ENCODE measurements at places on chromosomes 6 and 20. TPM values are rescaled to one million over a fixed set of nuclear protein-coding genes. Genes with fewer than 3 reads are reported as not detected.

GRCh38 chr6:161076181-161076677 lies 84.7 kb downstream of the MAP3K4 start:
- DNase-seq = peak; percentile 47

LCA5 gene
- total RNA-seq = 0.10 TPM

- no peak for DNase-seq
Measured at GRCh38 chr6:57313711-57314471, 3.5 kb upstream of the PRIM2 start.

PKIG gene
- total RNA-seq = 2.2 TPM

GRCh38 chr6:45378334-45378926 lies 696 bp upstream of the SUPT3H start:
- DNase-seq = peak; percentile 8

RAMACL gene
- 0.44 TPM for total RNA-seq

GRCh38 chr6:168314948-168315347 lies 4.6 kb downstream of the DACT2 start:
- no peak for DNase-seq

- DNase-seq = no peak
Measured at GRCh38 chr6:12379181-12379580, 89.0 kb downstream of the EDN1 start.

GRCh38 chr6:68086199-68086598 lies 548.9 kb upstream of the ADGRB3 start:
- no peak for DNase-seq

- no peak for DNase-seq
Measured at GRCh38 chr6:35663447-35664235, 25.1 kb downstream of the FKBP5 start.

LRP11 gene
- total RNA-seq = 1.8 TPM
